ENCODE measurements at places on chromosomes 1 and 21. TPM values are rescaled to one million over a fixed set of nuclear protein-coding genes. Genes with fewer than 3 reads are reported as not detected.

The CFAP107 gene
- not detected for total RNA-seq

The GIPC2 gene
- total RNA-seq: 5.9 TPM

The BRDT gene
- not detected for total RNA-seq

The PFKFB2 gene
- 1.5 TPM for total RNA-seq

The SLC6A17 gene
- total RNA-seq: 0.28 TPM

The EPHA2 gene
- total RNA-seq: 33.5 TPM

The CRB1 gene
- total RNA-seq: under 0.01 TPM
